ENCODE measurements at places on chromosomes 2 and 18. TPM values are rescaled to one million over a fixed set of nuclear protein-coding genes. Genes with fewer than 3 reads are reported as not detected.

DNA sequence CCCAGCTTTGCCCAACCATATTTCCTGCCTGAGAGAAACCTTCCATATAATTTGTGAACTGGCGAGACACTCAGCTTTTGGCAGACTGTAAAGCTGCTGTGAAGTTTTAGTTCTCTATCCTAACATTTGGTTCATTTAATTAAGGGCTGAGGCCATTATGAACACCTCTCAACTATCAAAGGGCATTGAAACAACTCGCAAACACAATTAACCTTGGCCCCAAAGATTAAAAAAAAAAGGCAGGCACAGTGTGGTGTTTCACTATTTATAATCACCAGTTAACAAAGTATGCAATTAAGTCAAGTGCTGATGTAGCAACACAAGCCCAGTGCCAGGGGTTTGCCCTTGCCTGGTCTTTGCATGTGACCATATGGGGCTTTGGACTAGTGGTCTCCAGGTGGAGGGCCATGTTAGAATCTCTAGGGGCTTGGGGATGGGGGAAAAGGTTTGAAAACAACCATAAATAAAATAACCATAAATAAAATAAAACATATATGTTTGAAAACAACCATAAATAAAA lies 297.6 kb upstream of the SKOR2 start:
- DNase-seq = no peak

GRCh38 chr2:203623096-203623495 lies 83.3 kb upstream of the CD28 start:
- DNase-seq = no peak

GRCh38 chr18:62933261-62933887 lies 218.0 kb downstream of the PHLPP1 start:
- no peak for DNase-seq

GRCh38 chr2:172244419-172245130 lies 141.9 kb upstream of the DLX2 start:
- DNase-seq = no peak

DNA sequence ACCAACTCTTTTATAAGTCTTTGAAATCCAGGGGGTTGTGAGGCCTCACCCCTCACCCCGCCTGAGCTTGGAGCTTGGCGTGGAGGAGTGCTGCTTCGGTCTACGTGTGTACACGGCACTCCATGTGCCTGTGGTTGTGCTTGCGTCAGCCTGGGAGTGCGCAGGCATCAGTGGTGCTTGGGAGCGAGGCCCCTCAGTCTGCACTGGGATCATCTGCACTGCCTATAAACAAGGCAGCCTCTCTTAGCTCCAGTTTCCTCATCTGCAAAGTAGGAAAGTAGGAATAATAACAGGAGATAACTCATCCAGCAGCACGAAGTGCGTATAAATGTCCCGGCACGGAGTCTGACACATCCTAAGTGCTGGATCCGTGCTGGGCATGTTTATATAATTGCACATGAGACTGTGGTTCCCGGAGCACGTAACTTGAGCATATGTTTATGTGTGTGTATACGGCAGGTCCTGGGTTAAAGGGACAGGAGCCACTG lies 1.2 kb downstream of the GYPC start:
- DNase-seq = peak; percentile 64

- DNase-seq = no peak
Measured at GRCh38 chr2:134269972-134270735, 16.3 kb downstream of the MGAT5 start.

DNA sequence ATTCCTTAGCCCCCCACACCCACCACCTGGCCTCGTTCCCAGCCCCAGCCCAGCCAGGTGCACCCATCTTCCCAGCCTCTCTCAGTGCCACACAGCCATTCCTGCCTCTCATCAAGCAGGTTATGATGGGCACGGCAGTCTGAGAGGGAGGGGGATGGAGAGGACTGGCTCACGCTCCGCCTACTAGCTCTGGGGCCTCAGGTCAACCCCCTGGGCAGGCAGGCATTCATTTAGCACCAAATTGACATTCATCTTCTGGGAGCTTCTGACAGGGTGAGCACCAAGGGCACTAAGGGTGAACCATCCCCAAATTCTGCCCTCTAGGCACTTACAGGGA lies 66.2 kb upstream of the FOSL2 start:
- DNase-seq = no peak

DNA sequence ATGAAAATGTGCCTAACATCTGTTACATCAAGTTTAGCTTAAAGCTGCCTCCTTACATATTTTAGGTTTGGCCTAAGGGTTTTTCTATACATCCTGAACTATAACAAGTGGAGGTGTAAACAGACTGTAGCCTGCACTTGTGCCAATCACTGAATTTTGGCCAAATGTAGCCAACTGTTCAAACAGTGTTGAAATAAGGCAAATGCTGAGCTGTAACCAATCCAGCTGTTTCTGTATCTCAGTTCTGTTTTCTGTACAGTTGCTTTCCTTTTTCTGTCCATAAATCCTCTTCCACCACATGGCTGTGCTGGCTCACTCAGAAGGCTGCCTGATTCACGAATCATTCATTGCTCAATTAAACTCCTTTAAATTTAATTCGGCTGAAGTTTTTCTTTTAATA lies 19.2 kb upstream of the CAPN13 start:
- DNase-seq = no peak

DNA sequence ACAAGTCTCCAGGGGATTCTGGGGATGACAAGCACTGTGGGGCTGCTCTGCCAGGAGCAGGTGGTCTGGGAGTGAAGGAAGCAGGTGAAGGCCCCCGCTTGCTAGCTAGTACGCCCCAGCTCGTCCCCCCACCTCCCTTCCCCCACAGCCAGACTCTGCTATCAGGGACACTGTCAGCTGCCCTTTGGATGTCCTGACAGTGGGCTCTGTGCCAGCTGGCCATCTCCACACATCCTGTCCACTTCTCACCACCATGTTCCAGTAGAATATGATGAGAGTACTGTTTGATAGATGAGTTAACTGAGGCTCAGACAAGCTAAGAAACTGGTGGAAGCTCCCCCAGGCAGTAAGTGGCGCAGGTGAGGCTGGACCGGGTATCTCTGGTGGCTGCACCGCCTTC lies 276.2 kb downstream of the CELF4 start:
- DNase-seq = no peak

- DNase-seq = no peak
Measured at GRCh38 chr2:41948397-41948763, 99.4 kb upstream of the PKDCC start.

- DNase-seq = no peak
Measured at GRCh38 chr2:48075631-48076030, 169.3 kb upstream of the FBXO11 start.

DNA sequence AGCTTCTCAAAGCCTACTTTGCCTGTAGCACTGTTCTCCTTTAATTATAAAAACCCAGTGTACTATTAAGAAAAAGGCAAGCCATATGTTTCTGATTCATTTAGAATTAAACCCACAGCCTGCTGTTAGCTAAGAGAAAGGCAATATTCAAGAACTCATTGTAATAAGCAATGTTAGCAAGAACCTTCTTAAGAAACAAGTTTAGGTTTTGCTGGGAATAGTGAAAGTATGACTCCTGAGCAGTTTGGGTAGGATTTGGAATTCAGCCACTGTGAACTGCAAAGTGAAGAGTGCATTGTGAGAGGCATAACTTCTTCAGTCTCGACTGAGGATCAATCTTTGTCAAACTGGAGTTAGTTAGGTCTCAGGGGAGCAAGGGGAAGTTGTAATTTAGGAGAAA lies 206.5 kb upstream of the NT5C1B start:
- DNase-seq = no peak

DNA sequence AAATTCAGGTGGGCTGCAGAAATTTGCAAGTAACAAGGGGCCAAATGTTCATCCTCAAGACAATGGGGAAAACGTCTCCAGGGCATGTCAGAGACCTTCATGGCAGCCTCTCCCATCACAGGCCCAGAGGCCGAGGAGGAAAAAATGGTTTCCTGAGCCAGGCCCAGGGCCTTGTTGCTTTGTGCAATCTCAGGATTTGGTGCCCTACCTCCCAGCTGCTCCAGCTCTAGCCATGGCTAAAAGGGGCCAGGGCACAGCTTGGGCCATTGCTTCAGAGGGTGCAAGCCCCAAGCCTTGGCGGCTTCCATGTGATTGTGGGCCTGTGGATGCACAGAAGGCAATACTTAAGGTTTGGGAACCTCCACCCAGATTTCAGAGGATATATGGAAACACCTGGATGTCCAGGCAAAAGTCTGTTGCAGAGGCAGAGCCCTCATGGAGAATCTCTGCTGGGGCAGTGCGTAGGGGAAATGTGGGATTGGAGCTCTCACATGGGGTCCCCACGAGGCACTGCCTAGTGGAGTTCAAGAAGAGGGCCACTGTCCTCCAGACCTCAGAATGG lies 29.2 kb downstream of the RPRD1A start:
- DNase-seq = no peak

DNA sequence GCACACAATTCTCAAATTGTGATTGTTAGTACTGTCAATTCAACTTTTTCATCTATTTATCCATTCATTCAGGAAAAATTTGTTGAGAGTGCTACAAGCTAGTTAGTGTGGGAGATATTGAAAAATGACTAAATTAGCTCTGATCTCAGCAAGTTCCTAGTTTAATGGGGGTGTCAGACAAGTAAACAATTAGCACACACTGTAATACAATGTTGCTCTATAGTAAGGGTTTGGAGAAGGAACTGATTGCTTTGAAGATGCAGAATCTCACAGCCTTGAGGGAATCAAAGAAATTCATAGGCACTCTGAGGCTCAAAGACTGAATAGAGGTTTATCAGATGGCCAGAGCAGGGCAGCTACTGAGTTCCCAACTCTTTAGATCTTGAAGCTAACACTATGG lies 6.8 kb upstream of the CCNYL1 start:
- DNase-seq = no peak

DNA sequence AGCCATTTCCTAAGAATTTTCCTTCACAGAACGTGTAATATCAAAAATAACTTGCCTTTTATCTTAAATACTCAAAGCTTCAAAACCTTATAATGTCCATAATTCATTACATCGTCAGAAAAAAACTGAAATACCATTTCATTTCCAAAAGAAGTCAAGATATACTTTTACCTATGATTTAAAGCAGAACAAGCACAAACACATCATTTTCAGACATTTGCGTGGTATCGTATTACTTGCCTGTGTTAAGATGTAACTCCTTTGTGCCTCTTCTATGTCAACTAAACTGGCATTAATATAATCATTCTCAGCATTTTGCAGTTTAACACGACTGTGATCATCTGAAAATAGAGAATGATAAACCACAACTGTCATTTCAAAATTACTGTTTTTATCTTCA lies 47.5 kb downstream of the PTPN2 start:
- DNase-seq = no peak

DNA sequence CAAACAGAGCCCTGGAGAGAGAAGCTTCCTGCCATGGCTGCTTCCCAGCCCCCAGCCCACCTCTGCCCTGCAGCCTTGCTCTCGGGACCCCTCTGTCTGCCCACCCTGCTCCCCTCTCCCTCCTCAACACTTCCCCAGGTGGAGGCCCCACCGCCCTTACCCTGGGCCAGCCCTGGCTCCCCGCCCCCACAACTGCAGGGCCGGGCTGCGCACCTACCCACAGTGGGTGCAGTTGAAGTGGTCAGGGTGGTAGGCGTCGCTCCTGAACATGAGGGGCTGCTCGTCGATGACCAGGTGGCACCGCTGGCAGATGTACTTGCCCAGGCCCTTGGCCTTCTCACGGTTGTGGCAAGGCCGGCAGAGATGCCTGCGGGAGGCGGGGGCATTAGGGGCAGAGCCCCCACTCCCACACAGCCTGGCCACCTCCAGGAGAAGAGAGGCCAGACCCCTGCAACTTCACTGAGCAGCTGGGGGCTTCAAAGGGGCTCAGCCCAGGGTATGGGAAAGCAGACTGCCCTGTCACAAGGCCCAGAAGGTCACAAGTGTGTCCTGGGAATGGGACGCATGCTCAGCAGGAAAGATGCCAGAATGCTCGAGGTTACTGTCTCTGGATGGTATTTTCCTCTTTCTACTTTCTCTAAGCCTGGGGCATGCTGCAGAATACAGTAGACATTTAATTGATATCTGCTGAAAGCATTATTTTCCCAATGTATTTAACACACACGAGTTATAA lies 3.1 kb upstream of the GPR17 start:
- DNase-seq = peak; percentile 42

DNA sequence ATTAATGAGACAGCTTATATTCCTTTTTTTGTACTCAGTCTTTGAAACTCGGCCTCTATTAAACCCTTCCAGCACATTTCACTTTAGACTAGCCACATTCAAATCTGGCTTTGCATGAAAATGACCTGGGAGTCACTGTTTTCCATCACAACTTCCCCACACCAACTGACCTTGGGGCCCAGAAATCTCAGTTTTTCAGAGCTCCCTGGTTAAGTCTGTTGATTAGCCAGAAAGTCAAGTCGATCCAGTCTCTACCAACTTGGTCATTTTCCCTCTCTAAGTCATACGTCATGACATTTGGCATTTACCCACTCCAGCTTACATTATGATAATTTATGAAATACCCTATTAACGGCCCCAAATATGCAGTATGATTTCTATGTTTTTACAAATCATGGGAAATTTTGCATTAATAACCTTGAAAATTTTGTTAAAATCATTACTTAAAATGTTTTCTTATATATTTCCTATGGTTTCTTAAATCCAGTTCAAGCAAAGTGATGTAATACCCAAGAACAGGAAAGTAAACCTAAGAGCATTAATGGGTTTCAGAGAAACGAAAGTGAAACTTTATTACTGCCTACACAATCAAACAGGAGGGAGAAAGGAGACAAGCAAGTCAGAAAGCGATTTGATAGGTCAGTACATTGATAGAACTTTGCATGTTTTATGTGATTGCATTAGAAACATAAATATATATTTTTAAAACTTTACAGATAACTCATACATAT lies 77.1 kb downstream of the SPATS2L start:
- no peak for DNase-seq

DNA sequence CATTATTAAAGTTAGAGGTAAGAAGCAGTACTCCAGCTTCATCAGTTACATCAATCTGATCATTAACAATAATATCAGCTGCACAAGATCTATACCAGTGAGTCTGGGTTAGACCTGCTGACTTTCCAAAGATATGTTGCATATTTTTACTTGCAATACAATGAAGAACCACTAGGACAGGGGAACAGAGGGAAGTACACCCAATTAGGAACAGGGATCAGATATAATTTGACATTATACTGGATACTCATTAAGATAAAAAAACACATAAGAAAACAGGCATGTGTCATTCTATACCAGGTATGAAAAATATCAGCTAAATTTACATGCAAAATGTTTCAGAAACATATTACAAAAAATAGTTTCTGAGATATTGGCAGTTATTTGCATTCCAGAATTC lies 995.1 kb upstream of the DDX18 start:
- DNase-seq = no peak

ERBB4 gene
- 0.17 TPM for polyA plus RNA-seq

GREB1 gene
- 2.2 TPM for polyA plus RNA-seq

ANXA4 gene
- 23.5 TPM for polyA plus RNA-seq

TUBA4B gene
- polyA plus RNA-seq = 0.07 TPM

CHST9 gene
- 0.07 TPM for polyA plus RNA-seq

PLCL1 gene
- 3.1 TPM for polyA plus RNA-seq

FTCDNL1 gene
- 3.4 TPM for polyA plus RNA-seq

OSBPL1A gene
- 18.7 TPM for polyA plus RNA-seq

NAT8 gene
- 1.2 TPM for polyA plus RNA-seq

TXNDC2 gene
- not detected for polyA plus RNA-seq

LRRTM4 gene
- polyA plus RNA-seq = 0.07 TPM
